ENCODE measurements at places on chromosomes 6 and 20.

- DNase-seq = no peak
Observed at GRCh38 chr6:158185729-158186456, 17.7 kb downstream of the GTF2H5 start.

GRCh38 chr6:143390278-143390677 is 60.2 kb downstream of the ADAT2 start:
- no peak for DNase-seq

DNA sequence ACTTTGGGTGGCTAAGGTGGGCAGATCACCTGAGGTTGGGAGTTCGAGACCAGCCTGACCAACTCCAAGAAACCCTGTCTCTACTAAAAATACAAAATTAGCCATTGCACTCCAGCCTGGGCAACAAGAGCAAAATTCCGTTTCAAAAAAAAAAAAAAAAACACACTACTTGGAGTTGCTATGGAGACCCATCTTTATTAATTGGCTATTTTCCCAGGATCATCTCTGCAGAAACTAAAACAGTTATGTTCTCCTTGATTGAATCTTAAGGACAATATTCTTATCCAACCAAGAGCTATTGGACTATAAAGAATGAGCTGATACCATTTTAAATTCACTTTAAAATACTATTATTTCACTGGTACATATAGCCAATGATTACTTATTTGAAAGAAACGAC is 14.7 kb downstream of the AKIRIN2 start:
- DNase-seq = no peak

GRCh38 chr6:146289816-146290588 is 253.6 kb upstream of the RAB32 start:
- no peak for DNase-seq

DNA sequence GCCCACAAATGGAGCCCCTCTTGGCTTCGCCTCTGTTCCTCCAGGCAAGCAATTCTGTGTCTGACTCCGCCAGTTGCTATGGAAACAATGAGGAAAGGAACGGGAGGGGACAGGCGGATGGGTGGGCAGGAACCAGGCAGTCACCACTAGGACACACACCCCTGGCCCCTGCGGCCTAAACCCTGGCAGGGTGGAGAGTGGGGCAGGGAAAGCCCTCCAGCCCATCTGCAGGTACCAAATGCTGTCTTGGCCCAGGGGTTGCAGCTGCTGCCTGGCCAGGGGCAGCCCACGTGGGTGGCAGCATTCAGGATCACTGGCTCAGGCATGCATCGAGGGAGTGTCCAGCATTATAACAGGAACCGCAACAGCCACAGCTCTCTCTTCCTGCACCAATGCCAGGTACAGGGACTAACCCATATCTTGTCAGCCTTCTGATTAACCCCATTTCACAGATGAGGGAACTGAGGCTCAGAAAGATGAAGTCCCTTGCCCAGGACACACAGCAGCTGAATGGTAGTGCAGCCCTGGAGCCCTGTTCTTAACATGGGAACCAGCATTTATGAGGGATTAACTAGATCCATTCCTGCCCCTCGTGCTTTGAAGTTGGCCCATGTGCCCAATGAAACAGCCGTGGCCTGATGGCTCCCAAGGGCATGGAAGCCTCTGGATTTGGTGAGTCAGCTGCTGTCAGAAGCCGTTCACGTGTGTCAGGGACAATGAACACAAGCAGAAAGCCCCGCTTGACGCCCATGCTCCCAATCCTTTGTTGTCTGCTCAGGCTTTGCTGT is 66.3 kb downstream of the NOL4L start:
- DNase-seq = no peak

GRCh38 chr6:93550551-93551276 is 131.4 kb upstream of the EPHA7 start:
- DNase-seq = no peak

DNA sequence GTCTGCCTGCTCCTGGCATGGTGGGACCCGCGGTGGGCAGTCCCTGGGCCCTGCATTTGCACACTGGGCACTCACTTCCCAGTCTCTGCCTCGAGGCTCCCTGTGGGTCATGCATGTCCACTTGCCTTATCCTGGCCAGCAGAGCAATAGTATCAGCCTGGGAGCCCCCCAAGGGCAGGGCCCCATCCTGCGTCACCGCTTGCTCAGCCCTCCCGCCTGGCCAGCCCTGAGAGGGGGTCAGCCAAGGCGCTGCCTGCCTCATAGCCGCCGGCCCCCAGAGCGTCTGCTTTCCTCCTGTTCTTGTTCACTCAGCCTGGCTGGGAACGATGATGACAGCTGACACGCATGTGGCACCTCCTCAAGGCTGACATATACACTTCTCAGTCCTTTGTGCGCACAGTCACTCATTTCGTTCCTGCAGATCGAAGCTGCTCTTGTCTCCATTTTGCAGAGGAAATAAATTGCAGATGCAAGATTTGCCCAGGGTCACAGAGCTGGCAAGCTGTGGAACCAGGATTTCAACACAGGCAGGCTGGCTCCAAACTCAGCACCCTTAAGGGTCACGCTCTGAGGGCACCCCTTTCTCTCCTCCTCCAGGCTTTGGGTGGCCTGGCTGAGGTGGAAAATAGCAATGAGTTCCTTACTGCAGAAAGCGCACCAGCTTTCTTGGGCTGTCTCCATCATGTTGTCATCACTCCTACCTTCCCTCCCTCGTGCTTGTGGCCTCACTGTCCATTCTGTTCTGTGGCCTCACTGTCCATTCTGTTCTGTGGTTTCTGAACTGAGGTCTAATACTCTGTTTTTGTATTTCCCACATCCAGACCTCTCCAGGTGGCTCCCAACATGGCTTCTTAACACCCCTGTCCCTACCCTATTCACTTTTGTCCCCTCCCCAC is 17.2 kb downstream of the KCNK17 start:
- DNase-seq = no peak

DNA sequence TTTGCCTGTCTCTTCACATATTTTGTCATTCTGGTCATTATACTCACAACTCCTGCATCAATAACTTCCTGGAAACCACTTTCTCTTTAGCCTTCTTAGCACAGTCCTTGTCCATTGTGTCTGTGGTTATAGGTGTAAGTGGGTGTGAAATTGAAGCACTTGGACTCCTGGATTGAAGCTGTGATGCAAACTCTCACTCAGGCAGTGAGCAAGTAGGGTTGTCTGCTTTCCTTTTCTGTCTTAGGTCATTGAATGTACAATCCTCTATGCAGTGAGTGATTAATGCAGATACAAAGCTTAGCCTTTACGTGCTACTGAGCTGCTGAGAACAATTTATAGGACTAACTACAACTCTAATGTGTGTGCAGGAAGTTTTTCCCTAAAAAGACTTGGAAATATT is 54.8 kb downstream of the ADGRB3 start:
- no peak for DNase-seq

DNA sequence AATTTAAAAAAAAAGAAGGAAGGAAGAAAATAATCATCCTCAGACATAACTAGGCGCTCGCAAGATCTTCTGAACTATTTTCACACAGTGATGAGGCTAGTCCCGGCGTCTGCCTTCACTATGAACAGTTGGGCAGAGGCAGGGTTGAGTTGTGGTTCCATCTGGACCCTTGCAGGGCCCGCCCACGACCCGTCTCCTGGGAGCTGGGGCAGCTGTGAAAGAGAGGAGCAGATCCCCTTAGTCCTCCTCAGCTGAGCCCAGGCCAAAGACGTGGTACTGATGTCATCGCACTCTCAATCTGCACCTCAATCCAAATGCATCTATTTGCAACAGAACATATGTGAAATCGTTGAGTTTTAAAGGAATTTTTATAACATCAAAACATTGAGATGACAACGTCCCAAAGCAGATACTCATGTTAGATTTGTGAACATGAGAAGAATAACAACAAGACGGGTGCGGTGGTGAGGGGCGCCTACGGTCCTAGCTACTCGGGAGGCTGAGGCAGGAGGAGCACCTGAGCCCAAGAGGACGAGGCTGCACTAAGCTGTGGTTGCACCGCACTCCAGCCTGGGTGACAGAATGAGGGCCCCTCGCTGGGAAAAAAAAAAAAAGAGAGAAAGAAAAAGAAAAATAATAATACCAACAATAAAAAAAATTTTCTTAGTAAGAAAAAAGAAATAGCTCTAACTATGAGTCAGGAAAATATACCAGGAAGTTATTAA is 15.3 kb downstream of the TCFL5 start:
- no peak for DNase-seq

GRCh38 chr6:9503111-9503761 is 911.6 kb downstream of the TFAP2A start:
- DNase-seq = no peak

GRCh38 chr20:9331707-9332435 is 182.5 kb upstream of the LAMP5 start:
- no peak for DNase-seq

- DNase-seq = peak; percentile 31
Observed at GRCh38 chr6:152897807-152898399, 84.9 kb downstream of the FBXO5 start.

- DNase-seq = no peak
Observed at GRCh38 chr6:90179190-90180169, 117.2 kb downstream of the BACH2 start.

DNA sequence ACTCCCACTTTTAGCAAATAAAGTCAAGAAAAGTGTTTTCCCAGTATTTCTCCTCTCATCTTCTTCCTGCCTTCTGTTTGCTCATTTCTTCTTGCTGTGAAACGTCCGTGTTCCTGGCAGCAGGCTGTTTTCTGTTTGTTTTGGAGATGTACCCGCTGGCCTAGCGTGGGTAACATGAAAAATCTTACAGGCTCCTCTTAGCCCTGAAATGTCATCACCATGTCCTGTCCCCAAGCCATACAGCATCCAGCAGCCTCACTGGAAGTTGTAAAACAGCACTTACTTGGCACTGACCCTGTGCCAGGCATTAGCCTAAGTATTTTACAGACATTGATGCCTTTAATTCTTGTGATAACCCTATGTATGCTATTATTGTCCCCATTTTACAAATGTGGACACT is 371.1 kb downstream of the FOXA2 start:
- no peak for DNase-seq

- DNase-seq = no peak
Observed at GRCh38 chr20:45115386-45115774, 406 bp upstream of the WFDC5 start.

DNA sequence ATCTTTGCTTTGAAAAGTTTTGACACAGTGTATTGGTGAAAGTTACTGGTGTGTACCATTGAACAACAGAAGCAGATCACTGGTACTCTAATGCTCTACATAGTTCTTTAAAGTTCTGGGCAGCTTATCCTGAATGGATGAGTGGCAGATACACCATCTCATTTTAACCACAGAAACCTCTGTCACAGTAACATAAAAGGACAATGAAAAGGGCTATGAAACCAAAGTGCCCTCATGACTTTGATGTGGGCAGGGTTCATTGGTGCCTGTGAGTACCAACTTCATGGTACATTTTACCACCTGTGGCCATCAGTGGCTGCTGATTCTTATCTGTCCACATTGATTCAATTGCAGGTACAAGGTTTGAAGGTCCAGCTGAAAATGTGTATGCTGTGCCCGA is 285.7 kb upstream of the PREP start:
- DNase-seq = no peak

GRCh38 chr6:89339565-89339964 is 13.0 kb downstream of the UBE2J1 start:
- DNase-seq = no peak

GRCh38 chr6:137798846-137799245 is 68.2 kb upstream of the TNFAIP3 start:
- no peak for DNase-seq

GRCh38 chr6:37525460-37526357 is 26.0 kb upstream of the CCDC167 start:
- no peak for DNase-seq

DNA sequence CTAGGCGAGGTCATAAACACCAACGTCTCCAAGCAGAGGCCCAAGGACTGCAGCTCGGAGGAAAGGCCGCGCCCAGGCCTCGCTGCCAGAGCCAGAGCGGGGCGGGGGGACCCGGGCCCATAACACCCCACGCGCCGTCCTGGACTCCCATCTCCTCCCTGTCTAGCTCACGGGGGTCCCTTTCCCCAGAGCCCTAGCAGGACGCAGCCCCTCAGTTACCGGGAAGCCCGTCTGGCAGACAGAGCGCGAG is 44.9 kb downstream of the MDFI start:
- no peak for DNase-seq

DNA sequence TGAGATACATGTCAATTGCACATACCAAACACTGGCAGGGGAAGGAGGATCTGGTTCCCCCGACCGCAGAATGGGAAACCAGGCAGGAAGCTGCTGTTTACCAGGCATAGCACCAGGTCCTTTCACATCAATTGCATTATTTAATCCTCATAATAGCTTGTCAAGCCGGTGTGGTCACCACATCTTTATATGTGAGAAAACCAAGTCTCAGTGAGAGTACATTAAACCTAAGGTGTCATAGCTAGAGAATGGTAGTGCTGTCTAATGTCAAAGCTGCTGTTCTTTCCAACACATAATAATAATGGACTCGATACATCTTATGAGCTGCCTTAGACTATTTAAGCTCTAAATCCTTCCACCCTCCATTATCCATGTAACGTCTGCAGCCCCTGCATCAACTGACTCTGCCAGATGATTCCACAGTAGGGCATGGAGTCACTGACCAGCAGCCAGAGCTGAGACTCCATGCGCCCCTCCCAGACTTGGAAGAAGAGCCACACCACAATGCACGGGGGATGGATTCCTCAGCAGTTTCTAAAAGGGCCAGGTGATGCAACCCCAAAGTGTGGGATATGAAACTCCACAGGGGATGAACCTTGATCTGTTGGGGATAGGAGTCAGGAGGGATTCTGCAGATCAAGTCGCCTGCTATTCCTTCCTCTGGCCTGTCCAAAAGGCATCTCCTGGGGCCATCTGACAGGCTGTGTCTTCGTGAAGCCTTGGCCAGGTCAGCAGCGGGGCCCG is 71.8 kb downstream of the GPR6 start:
- no peak for DNase-seq

- no peak for DNase-seq
Observed at GRCh38 chr6:40805336-40805735, 218.2 kb upstream of the LRFN2 start.

DNA sequence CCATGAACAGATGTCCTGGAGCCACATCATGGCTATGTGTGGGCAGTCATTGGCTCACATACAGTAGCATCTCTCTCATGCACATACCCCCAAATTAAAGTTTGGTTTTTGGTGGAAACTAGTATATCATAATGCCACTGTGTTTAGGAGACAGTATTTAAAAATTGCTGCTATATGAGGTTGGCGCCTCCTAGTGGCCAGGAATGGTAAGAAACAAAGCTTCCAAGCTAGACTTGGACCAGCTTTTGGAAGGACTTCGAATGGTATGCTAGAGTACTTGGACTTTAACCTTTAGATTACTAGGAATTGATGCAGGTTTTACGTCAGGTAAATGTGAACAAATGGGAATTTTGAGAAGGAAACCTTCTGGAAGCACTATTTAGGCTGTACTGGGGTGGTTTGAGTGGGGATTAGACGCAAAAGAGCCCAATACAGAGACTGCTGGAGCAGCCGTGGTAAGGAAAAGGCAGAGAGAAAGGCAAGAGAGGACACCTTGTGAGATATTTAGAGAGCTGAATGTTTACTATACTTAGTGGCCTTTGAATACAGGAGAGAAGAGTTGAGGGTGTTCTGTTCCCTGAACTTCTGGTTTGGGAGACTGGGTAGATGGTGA is 23.8 kb downstream of the PRSS35 start:
- DNase-seq = no peak
